Dermis microvascular lymphatic vessel endothelial cell (primary cell): ENCODE measurements at places on chromosomes 6 and 20. TPM values are rescaled to one million over a fixed set of nuclear protein-coding genes. Genes with fewer than 3 reads are reported as not detected.

The RUNX2 gene
- not detected in 2 replicates for total RNA-seq

The TOX2 gene
- total RNA-seq: 0.77 and 1.0 TPM in 2 replicates

DNA sequence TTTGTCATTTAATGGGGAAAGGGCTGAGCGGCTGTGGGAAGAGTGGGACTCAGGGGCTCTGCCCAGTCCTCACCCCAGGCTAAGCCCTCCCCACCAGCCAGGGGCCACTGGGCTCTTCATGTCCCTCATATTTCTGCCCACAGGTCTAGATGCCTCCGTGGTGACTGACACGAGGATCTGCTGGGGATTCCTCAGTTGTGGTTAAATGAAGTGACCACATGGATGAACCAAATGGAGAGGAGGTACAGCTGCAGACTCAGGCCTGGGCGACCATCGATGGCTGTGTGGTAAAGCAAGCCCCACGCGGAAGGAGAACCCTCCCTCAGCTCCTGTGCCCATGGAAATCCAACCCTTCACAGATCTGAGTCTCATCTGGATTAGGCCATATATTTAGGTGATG is 29.4 kb downstream of the RAET1L start:
- DNase-seq: no peak

- peak; percentile 63 for DNase-seq
These were observed 8.5 kb upstream of the SOD2 start for GRCh38 chr6:159701413-159701999.

GRCh38 chr6:107539849-107540464 is 50.0 kb downstream of the SOBP start:
- no peak for DNase-seq

The PNPLA1 gene
- not detected in 2 replicates for total RNA-seq

The ZNF831 gene
- total RNA-seq: under 0.01 and 0.13 TPM in 2 replicates

- DNase-seq: no peak
These were observed 312.3 kb downstream of the PRL start for GRCh38 chr6:21984561-21984960.

The PROCR gene
- 83.1 and 217 TPM in 2 replicates for total RNA-seq

DNA sequence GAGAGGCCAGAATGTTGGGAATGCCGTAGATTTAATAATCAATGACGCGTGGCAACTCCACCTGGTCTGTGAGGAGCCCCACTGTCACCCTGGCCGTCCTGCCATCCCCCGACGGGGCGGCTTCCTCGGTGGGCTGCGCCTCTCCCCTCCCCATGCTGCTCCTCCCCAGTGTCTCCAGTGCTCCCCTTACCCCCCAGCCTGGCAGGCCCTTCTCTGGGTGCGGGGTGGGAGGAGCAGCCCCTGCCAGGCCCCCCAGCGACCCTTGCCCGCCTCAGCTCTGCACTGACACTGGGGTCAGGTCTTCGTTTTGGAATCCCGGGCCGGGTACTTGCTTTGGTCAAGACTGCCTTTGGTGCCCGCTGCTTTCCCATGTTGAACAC is 82.3 kb upstream of the FRMD1 start:
- DNase-seq: no peak

The WFDC2 gene
- total RNA-seq: not detected in 2 replicates

The RNF39 gene
- total RNA-seq: not detected in 2 replicates

DNA sequence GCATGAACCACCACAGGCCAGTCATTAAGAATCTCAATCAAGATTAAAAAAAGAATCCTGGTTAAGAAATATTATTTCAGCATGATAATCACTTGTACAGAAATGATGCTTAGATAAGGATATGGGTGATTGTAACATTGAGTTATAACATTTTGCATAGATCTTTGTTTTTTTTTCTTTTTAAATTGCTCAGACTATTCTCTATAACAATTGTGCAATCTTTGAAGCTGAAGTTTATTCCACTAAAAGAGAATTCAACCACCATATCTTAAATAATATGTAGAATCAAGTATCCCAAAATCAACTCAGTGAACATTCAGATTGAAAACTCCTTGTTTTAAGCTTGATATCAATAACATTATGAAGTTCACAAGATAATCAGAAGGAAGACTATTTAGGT is 663 bp upstream of the SMIM28 start:
- no peak for DNase-seq

DNA sequence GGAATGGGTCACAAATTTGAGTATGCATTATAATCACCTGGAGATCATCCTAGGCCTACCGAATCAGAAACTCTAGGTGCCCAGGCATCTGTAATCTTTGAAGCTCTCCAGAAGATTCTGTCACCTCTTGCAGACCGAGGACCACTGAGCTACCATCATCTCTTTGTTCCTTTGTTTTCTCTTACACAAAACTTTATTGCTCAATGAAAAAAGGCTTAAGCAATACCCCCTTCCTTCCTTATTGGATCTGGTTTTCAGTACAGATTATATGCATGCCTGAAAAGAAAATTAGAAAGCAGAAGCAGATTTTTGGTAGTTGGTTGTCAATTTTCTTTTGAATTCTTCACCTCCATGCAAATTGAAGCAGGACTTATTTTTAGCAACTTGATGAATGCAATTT is 31.3 kb downstream of the STX11 start:
- DNase-seq: no peak

The NKX2-2 gene
- total RNA-seq: not detected in 2 replicates

DNA sequence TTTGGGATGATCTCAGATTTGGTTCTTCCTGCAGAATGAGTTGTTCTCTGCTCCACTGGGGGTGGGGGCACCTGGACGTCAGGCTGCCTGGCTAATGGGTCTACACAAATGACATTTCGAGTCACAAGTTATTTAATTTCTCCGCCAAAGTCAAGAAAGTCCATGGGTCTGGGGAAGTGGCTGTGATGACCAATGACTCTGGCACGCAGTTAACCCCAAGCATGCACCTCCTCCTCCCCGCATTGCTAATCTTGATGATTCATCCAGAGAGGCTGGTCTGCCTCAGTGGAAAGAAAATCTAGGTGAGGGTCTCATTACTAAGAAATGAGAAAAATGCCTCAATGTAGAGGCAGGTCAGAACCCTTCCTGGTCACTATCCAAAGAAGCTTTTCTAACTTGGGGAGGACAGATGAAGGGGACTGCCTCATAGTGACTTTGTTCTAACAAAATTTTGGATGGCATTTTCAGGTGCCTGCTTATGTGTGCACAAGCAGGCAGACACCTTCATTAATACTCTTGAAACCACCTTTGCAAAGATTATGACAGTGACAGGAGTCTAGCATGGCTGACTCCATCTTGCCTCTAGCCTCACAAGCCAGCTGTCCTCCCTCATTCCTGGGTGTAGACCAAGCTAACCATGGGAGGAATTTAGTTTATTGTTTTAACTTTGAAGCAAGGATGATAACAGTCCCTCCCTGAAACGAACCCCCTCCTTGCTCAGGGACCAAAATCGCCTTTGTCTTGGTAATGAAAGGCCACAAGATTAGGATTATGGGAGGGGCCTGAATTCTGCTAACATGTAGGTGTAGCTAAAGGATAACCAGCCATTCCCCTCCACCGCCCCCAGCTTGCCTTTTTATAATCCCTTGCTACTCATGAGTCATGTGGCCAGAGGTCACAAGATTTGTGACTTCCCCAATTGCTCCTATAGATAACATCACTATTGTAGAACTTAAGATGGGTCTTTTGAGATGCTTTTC is 98.6 kb upstream of the MRPS10 start:
- no peak for DNase-seq

- DNase-seq: no peak
These were observed 33.5 kb upstream of the SYNCRIP start for GRCh38 chr6:85676086-85676729.

DNA sequence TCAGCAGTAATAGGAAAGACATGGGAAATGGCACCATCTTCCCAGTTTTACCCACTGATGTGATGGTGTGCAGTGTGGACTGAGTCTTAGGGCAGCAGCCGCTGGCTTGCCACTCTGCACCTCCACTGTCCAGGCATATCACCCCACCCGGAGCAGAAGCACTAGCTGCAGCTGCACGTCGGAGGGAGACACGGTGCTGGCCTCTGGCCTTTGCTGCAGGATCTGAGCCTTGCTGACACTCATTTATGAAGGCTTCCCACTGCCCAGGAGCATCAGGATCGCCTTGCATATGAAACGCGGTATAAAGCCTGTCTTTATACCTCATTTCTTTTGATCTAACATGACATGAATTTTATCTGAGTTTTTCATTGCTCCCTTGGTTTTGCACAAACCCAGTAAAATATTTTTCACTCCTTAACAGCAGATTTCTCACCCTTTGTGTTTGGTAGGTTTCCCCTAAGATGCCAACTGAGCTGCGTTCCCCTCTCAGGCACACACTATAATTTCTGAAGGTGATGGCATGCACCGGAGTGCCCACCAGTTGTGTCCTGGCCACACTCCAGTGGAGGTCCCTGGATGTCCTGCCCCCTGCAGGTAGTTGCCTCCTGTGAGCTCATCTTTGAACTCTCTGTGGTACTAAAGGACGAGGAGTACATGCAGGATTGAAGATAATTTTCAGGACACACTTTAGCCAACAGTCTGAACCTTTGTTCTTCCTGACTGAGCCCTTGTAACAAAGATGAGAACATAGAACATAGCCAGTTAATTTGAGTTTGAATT is 9.0 kb upstream of the EXOC2 start:
- DNase-seq: no peak

DNA sequence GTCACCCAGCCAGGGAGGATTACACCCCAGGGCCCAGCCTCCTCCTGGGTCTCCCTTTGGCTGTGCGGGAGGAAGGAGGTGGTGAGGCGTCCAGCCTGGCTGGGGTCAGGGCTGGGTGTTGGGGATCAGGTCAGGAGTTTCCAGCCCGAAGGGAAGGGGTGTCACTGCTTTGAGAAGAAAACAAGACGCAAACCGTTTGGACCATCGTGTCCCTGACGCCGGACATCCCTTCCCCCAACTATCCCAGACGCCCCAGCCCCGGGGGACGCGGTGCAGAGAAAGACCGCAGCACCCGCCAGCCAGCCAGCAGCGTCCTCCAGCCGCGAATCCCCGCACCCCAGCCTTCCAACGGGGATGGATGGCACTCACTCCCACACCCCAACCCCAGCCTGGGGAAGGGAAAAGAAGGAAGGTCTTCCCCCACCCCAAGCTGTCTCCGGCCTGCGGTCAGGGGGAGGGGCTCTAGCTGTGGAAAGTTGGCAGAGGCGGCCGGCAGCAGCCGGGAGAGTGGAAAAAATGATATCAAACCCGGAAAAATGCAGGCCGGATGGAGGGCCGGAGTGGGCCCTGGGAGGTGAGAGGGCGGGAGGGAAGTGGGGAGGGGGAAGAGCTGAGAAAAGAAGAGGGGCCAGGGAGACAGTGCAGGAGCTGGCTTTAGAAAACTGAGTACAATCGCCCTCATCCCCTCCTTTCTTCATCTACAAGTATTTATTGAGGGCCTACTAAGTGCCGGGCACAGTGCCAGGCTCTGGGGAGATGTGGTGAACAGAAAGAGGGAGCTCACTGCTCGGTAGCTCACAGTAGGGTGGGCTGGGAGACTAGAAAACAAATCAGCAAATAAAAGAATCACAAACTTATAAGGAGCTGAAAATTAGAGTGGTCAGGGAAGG is 10.6 kb downstream of the REM1 start:
- peak; percentile 74 for DNase-seq

- no peak for DNase-seq
These were observed 29.1 kb upstream of the CSNK2A1 start for GRCh38 chr20:572727-573126.

The STXBP5 gene
- 15.1 and 17.1 TPM in 2 replicates for total RNA-seq

The NELFCD gene
- total RNA-seq: 51.3 and 59.8 TPM in 2 replicates

The CDH26 gene
- 0.13 and 1.1 TPM in 2 replicates for total RNA-seq

GRCh38 chr6:37818536-37819176 is 871 bp upstream of the ZFAND3 start:
- peak; percentile 93 for DNase-seq

- no peak for DNase-seq
These were observed 110.9 kb upstream of the AKAP12 start for GRCh38 chr6:151128763-151129370.

The RAMACL gene
- 1.7 and 3.4 TPM in 2 replicates for total RNA-seq

The RIPPLY2 gene
- 0.13 and 0.51 TPM in 2 replicates for total RNA-seq

The PGC gene
- total RNA-seq: not detected in 2 replicates

DNA sequence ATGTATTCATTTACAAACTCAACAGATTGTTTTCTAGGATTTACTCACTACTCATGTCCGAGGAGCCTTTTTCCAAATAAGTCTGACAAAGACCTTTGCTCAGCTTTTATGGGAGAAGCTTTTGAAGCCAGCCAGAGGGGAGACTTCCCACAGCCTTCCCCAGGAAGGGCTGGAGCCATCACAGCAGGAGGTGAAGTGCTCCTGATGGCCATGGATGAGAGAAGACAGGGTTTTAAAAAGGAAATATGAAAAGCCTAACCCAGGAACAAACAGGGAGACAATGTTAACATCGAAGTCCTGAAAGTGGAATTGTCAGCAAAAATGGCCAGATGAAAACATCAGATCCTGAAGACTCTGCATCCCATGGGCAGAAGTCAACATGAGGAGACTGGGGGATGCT is 11.6 kb upstream of the TAGAP start:
- DNase-seq: no peak

DNA sequence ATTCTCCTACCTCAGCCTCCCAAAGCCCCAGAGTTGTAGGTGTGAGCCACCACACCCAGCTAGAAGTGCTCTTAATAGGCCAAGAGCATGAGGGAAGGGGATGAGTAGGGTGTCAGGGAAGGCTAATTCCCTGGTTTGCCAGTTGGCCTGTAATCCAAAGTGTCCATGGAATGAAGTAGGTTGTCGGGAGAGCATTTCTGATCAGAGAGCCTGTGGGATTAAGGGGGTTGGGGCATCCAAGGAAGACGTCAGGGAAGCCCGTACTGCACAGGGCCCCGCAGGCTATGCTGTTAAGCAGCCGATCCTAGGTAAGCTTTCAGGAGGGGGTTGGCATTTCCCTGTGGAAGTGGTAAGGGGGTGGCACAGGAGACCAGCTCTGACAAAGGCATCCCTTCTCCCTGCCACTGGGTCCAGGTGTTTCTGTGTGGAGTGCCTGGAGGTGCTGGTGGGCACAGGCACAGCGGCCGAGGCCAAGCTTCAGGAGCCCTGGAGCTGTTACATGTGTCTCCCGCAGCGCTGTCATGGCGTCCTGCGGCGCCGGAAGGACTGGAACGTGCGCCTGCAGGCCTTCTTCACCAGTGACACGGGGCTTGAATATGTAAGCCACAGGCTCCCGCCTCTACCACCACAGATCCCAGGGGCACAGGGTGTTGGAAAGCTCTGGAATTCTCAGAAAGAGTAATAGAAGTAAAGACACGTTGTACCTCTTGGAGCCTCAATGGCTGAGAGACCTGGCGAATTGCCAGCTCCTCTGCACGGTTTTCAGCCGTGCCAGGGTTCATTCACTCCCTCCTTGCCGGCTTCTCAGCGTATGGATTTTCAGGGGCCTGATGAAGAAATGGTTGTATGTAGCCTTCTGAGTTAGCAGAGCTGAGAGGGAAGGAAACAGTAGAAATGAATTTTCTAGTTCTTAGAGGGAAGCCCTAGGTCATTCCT is 21.4 kb upstream of the MAPRE1 start:
- DNase-seq: no peak

DNA sequence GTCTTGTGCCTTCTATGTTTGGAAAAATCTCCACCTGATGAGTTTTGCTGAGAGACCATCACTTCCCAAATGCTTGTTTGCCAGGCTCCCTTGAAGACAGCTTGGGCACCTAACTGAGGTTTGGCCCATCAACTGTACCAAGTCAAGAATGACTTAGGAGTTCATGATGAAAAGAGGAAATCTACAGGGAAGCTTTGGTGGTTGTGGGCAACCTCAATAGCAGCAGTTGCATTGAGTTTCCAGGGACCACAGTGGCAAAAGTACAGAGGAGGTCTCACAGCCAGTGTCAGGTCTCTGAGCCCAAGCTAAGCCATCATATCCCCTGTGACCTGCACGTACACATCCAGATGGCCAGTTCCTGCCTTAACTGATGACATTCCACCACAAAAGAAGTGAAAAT is 49.7 kb upstream of the PHACTR1 start:
- DNase-seq: no peak
